Activated T-cell treated with anti-CD3 and anti-CD28 coated beads, Interleukin-2, amount 50 U/mL, for 1 hour (primary cell): ENCODE measurements at places on chromosomes 7 and 10.

GRCh38 chr10:124802313-124802675 lies 675 bp downstream of the ABRAXAS2 start:
- no peak for DNase-seq

DNA sequence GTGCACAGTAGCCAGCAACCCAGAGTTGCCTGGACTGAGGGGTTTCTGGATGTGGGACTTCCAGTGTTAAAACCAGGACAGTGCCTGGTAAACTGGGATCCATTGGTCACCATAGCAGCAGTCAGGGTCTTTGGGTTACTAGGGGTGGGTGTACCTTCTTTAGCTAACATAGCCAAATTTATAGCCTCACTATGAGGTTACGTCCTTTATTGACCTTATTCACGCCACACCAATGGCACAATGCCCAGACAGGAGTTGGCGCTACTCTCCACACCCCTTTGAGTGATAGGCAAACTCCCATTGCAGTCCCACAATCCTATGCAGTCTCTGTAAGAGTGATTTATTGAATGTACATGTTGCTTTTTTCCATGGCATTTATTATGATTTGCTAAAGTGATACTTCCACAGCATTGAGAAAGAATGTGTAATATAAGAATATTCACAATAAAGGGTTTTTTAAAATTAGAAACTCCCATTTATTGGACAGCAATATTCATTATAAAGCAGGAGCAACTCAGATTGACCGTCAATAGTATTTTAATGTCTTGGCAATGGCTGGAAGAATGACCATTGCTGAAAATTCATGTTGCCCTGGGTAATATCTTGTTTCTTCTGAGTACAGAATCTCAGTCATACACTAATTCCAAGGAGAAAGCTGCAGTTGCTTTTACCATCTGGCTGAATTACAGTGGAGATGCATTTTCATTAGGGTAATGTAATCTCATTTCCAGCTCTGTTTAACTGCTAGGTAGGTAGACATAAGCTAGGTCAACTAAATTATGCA lies 26.1 kb downstream of the IFIT5 start:
- no peak for DNase-seq

DNA sequence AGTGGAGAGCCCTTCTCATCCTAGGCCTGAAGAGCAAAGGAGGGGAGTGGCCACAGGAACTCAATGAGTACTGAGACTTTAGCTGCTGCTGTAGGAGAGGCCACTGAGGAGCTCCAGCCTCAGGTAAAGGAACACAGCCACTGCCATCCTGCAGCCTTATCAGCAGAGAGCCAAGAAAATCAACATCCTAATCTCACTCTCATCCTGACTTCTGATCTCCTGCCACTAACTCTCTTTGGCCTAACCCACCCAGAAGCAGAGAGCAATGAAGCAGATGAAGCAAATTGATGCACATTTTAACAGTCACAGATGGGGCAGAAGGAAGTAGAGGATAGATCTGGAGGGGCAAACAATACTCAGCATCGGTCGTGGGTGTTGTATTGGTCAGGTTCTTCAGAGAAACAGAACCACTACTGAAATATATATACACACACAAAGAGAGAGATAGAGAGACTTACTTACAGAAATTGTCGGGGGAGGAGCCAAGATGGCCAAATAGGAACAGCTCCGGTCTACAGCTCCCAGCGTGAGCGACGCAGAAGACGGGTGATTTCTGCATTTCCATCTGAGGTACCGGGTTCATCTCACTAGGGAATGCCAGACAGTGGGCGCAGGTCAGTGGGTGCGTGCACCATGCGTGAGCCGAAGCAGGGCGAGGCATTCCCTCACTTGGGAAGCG lies 297.6 kb downstream of the MTERF1 start:
- DNase-seq: no peak

DNA sequence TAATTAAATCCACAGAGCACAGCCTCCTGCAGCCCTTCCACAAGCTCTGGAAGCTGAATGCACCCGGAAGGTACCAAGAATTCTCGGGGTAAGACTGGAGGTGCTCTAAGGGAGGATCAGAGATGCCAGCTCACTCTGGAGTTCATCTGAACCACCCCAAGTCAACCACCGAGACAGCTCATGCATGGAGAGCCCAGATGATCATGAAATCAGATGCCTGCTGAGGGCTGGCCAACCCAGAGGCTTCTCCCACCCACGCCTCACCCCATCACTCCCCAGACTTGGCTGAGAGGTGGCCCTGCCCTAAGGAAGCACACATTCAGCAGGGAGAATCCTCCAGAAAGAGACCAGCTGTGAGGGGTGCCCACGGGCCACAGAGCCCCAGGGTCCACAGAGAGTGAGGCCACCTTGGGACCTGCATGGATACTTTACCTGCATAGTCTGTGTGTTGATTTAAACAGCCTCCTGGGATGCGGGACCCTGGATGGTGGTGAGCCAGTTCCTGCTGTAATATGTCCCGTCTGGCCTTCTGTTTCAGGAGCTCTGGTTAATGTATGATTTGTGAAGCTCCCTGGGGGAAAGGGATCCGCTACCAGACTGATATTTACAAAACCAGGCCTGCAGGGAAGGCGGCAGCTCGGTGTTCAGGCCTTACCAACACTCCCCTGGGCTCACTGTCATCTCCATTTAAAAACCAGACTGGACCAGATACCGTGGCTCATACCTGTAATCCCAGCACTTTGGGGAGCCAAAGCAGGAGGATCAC lies 64.9 kb downstream of the INSIG1 start:
- no peak for DNase-seq

DNA sequence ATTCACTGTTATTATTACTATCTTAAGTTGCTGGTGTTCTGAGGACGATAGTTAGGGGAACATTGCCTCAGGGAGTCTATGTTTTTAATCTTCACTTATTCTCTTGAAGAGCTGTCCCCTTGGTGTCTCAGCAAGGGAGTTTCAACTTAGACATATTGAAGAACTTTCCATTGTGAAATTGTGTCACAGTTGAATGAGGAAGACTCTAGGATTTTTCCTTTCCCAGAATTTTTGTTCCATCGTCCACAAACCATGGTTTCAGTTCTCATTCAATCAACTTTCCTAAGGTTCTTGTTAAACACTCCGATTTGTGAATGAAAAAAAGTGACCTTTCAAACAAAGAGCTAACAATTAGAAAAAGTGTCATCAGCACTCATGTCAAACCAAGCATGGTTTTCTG lies 128.3 kb downstream of the GATA3 start:
- DNase-seq: no peak

DNA sequence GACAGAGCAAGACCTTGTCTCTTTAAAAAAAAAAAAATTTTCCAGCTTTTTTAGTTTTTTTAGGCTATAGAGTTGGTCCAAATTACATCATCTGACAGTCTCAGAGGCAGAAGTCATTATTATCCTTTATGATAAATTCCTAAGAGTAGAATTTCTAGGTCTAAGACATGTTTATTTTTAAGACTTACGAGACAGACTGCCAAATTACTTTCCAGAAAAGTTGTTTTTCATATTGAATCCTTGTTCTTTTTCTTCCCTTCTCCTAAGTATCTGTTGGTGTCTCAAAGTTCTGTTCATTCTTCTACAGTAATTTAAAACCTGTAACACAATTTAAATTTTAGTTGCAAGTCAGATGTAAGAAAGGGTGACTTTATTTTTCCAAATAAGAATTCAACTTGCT lies 421.4 kb downstream of the GALNT17 start:
- DNase-seq: no peak

- DNase-seq: no peak
These were observed 528.7 kb upstream of the IGFBP3 start for GRCh38 chr7:46449743-46450142.

GRCh38 chr7:120475994-120476393 lies 203.0 kb downstream of the KCND2 start:
- no peak for DNase-seq
